Fibroblast of skin of scalp (primary cell): ENCODE measurements at places on chromosomes 11 and 22.

- no peak for DNase-seq
These were observed 170.5 kb upstream of the TBCEL start for GRCh38 chr11:120853435-120853834.

GRCh38 chr22:20141186-20142077 is 9.4 kb downstream of the CCDC188 start:
- DNase-seq: peak; percentile 70

DNA sequence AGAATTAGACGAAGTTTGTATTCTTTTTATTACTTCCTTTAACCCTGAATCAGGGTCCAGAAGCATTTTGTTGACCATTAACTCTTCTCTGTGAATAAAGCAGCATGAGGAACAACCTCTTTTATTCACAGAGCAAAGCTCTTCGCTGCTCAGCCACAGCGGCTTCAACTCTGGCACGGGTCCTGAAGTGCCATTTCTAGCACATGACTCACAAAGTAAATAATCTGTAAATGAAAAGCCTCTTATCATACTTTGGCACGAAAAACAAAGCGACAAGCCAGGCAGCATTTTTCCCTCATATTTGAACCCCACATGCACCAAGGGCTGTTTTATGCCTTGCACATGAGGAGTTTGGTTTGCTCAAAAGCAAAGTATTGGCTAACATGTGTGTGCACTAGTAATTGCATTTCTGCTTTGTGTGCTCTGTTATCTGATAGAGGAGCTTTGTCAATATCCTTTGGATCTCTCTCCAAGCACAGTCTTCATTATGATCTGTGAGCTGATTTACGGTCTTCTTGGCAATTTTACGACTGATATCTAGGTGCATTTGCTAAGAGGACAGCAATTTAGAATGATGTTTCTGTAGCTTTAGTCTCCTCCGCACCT is 33.0 kb upstream of the APOBEC3A start:
- DNase-seq: peak; percentile 89

DNA sequence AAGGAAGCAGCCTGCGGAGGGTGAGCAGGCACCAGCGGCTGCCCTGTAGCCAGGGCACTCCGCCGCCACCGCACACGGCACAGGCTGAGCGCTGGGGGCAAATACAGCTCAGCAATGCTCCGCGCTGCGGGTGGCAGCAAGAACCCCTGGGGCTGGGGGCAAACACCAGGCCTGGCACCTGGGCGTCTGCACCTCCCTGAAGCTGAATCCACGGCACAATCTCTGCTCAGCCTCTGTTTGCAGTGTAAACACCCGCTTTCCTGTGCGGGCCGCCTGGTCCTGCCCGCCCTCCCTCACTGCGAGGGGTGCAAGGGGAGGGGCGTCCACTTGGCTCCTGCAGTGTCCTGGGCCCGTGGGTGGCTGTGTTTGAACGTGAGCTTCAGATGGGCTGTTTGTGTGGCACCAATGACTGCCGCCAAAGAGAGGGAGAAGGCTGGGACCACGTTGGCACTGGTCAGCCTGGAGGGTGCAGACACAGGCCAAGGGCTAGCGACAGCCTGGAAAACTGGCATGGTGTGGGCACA is 14.8 kb upstream of the MPPED1 start:
- no peak for DNase-seq

DNA sequence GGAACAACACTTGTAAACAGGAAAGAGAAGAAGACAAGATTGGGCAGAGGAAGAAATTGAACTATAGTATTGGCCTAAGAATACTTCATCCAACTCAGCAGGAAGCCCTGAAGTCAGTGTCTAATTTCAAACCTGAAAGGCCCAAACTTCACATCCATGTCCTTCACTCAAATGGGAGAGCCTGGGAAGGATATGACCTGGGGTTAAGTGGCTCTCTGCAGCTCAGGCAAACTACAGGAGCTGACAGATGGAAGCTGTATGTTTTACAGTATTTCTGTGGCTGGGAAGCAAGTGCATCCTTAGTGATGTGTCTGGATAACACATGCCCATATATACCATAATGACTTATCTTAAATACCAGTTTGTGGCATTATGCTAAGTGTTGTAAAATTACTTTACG is 196.2 kb downstream of the SOX6 start:
- DNase-seq: no peak

GRCh38 chr11:61555051-61555969 is 25.6 kb downstream of the SYT7 start:
- no peak for DNase-seq

GRCh38 chr11:10609636-10610035 is 41.2 kb upstream of the LYVE1 start:
- DNase-seq: no peak
